Right lobe of liver (tissue), 6 donors: ENCODE measurements at places on chromosomes 11 and 22. TPM values are rescaled to one million over a fixed set of nuclear protein-coding genes. Genes with fewer than 3 reads are reported as not detected.

APOL1 gene
- total RNA-seq, result 101 TPM

DNA sequence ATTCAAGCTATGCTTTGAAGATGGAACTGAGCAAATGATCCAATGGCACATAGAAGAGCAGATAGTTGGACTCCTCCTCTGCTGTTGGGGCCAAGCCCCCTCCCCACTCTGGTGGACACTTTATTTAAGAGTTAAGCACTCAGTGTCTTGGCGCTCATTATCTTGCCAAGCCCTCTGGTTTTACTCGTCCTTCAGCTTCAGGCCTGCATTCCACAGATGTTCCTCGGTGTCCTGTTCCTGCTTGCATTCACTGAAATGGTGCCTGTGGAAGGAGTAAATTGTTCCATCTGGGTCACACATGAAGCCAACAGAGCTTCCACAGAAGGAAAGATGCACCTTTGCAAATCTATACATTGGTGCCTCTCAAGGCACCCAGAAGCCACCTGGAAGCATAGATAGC is 26.1 kb downstream of the MAML2 start:
- no peak for DNase-seq

- DNase-seq, result no peak
Observed at GRCh38 chr11:30875806-30876205, 289.7 kb upstream of the MPPED2 start.

DNA sequence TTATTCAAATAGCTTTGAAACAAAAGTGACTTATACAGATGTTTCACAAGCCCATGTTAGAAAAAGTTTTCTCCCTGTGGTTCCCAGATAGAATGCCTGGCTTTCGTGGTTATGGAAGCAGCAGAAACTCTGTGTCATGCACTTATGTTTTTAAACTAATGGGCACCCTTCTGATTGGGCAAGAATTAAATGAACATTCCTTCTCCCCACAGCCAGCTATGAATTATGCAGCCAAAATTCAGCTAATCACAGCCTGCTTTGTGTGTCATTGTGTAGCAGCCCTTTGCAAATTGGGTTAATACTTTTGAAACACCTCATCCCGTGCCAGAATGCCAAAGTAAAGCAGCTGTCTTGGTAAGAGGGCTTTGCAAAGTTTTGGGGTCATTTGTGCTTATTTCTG is 46.9 kb downstream of the PANX1 start:
- DNase-seq, result no peak

- DNase-seq, result no peak
Observed at GRCh38 chr11:25981998-25982397, 349.9 kb upstream of the ANO3 start.

GRCh38 chr11:79189055-79189454 is 251.8 kb downstream of the TENM4 start:
- DNase-seq, result no peak

GRCh38 chr11:36104660-36104992 is 160.8 kb downstream of the LDLRAD3 start:
- no peak for DNase-seq

GRCh38 chr11:72769680-72770079 is 17.5 kb upstream of the ARAP1 start:
- no peak for DNase-seq
